ELF-1 (cell line): ENCODE measurements at places on chromosomes 6 and 20.
A peak's percentile ranks its signal among the peaks of the same experiment; 100 is the strongest.

- no peak for DNase-seq
Measured at GRCh38 chr6:114049367-114049966, 78.5 kb upstream of the HDAC2 start.

DNA sequence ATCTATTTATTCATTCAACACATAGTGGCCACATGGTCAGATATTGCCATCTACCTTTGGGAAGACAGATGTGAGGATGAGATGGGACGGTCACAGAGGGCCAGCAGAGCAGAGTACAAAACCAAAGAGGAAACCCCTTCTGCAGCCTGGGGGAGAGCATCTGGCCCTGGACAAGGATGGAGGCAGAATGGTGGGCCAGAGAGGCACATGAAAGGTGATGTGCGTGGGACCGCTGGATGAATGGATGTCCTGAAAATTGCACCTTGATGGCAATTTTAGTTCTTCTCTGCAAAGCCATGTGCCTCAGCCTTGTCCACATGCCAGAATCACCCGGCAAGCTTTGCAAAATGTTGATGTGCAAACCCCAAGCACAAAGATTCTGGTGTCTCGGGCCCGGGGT lies 77.4 kb upstream of the CD93 start:
- no peak for DNase-seq

DNA sequence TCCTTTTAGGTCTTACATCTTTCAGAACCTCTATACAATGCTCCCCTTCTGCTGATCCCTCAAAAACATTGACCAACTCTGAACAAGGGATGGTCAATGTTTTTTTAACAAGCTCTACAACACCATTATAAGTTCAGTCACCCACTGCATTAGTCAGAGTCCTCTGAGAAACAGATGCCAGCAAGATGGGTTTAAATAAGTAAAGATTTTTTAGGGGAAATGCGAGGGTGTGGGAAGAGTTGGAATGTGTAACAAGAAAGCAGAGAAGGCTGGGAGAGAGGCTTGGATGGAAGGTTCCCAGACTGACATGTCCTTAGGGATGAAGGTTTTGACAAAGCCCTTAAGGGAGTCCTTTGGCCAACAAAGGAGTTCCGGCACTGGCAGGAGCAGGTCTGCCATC lies 478.3 kb downstream of the FRK start:
- no peak for DNase-seq

GRCh38 chr20:63579017-63579694 lies 5.1 kb upstream of the HELZ2 start:
- DNase-seq: no peak

DNA sequence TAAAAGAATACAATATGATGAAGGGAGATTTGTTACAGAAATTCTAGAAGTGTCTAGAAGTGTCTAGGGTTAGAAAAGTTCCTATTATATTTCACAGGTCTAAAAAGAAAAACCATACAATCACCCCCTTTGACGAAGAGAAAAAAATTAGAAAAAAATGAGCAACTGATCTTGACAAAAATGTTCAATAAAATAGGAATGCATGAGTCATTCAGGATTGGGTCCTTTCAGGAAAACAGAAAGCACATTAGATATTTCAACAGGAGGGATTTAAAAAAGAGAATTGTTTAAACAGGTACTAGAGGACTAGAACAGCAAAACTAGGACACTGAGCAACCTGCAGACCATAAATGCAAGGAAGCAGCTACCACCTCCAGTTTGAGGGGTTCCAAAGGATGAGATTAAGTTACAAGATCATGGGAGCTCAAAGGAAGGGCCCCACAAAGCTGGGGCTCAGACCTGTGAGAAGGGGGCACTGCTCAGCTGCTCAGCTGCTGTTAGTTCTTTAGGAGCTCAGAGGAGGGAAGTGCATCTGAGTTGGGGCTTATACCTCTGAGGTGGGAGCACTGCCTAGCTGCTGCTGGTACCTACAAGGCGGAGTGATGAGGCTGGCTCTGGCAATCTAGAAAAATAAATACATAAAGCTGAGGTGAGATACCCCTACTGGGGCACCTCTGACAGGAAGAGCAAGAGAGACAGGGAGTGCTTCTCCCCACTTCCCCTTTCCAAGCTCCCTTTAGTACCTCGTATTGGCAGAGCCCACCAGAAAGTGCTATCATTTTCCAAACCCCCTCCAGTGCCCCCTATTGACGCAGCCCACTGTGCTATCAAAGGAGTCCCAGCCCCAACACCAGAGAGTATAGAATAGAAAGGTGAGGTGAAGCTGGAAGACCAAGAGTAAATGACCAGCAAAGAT lies 27.1 kb upstream of the BEND6 start:
- no peak for DNase-seq

GRCh38 chr20:62617711-62618483 lies 24.4 kb upstream of the SLCO4A1 start:
- peak; percentile 21 for DNase-seq

- peak; percentile 94 for DNase-seq
Measured at GRCh38 chr6:27312146-27312949, at the start of gene POM121L2. Gene POM121L2, minus strand, starts transcription at chr6:27312273. Its CDS starts 103 bp downstream, at chr6:27312170.

GRCh38 chr6:104957301-104958177 lies 632 bp downstream of the LIN28B start:
- peak; percentile 71 for DNase-seq

DNA sequence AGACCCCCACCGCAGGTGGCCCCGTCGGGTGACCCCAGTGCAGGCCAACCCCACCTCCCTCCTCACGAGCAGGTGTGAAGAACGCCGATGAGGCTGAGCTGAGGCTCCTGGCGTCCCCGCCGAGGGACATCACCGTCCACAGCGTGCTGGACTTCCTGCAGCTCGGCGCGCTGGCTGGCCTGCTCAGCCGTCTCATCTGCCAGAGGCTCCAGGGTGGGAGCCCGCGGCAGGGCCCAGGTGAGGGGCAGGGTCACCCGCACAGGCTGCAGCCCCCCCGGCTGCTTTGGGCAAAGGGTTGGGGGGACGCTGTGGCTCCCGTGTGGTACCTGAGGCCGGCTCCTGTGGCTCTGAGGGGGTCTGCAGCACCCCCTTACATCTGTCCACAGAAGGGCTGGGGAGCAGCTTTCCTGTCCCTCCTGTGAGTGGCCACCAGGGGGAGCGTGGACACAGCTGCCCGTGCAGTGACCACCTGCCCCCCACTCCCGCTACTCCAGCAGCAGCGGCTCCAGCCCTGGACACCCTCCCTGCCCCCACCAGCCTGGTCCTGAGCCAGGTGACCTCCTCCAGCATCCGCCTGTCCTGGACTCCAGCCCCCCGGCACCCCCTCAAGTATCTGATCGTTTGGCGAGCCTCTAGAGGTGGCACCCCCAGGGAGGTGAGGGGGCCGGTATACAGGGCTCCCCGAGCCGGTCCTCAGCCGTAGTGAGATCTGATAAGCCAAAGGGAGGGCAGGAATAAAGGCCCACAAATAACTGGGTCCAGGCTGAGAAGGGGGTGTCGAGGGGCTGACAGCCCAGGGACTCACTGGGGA lies 16.5 kb downstream of the COL20A1 start:
- DNase-seq: peak; percentile 66

- DNase-seq: no peak
Measured at GRCh38 chr6:111992851-111993250, 61.1 kb upstream of the CCN6 start.

DNA sequence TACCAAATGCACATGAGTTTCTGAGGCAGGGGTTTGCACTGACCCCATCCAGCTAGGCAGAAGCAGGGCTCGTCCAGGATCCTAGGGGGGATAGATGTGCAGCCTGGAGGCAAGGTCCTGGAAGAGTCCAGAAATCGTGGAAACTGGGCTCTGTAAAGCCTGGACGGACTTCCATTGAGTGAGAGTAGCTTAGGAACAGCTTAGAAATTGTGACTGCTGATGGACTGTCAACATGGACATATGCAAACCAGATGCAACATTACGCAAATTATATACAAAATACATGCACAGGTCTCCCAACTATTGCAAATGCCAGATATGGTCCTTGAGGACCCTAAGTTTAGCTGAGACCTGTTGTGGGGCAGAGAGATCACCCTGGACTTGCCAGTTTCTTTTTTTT lies 4.8 kb upstream of the EMILIN3 start:
- DNase-seq: no peak

DNA sequence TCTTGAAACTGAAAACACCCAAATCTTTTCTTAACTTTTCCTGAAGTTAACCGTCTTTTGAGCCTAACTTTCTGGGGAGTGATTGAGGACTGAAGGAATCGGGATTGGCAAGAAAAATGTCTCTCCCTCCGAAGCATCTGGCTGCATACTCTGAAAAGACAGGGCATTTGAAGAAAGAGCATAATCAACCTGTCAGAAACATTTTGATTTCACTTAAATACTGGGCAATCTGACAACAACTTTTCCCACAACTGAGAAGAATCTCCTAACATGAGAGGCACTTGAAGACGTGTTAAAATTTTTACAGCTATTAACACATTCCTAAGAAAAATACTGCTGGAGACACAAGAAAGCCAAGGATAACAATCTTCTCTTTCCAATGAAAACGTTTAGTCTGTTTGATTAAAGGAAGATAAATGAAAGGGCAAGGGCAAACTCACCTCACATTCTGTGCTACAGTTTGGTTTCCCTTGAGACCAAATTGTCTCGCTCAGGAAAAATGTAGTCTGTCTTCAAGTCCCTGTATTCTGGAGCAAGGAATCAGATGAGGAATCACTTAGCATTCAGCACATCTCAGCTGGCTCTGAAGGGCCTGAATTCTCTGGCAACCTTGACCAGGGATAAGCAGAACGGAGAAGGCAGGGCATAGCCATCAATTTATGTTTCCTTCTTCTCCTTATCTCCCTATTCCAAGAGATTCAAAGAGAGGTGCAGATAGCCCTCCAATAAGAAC lies 76.1 kb downstream of the TBX18 start:
- DNase-seq: no peak

GRCh38 chr20:32231847-32232246 lies 24.2 kb downstream of the POFUT1 start:
- no peak for DNase-seq

DNA sequence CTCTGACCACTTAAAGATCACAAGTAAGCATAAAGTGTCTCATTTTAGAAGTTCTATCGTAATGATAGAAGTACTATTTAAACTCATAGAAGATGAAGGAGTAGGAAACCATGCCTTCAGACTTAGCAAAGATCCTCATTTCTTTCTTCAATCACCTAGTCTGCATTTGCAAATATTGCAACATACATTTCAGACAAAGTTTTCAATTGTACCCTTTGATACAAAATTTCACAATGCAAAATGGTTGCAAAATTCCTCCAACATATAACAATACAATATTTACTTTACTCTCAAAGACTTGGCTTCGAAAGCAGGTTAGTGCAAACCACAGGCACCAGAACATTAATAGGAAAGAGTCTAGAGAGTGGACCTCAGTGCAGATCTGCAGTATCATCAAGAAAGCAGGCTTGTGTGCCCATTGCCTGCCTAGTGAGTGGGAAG lies 16.1 kb upstream of the ROS1 start:
- no peak for DNase-seq

DNA sequence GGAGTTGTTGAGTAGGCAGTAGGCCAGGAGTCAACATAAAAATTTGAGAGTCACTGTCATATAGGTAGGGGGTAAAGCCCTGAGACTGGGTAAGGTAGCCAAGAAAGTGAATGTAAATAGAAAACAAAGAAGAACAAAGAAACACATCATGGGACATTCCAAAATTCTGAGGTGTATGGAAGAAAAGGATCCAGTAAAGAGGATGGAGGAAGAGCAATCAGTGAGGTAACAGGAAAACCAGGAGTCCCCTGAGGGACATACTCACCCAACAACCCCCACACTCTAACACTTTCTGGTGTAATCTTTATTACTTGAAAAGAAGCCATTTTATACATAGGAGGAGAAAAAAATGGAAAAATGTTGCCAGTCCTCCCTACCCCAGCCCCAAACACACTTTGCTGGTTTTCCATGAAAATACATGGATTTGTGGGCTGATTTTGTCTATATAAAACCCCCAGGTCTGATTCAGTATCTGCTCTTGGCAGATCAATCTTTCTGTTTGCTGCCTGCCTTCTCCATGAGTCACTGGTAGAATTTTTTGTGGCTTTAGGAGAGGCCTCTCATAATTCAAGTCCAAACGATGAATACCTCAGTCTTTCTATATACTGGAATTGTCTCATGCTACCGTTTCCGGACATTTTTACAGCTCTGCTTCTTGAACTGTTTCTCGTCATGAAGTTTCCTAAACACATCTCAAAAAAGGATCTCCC lies 271.4 kb upstream of the MAN1A1 start:
- no peak for DNase-seq

DNA sequence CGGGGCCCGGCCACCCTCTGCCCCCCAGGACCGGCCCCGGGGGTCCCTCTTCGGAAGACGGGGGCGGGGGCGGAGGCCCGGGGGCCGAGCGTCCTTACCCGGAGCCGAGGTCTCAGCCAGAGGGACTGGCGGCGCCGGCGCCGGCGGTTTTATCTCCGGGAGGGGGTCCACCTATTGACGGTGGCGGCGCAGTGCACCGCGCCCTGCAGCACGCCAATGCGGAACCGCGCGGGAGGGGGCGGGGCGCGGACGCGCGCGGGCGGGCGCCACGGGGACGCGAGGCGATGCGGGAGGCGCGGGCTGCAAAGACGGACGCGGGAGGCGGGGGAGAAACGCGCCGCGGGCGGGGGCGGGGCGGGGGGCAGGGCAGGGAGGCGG lies at the start of gene EEF1A2:
EEF1A2 (minus strand) TSS at position 124 of the 378 bp plus-strand sequence. CDS start 1,320 bp downstream, outside the sequence.
- DNase-seq: no peak

DNA sequence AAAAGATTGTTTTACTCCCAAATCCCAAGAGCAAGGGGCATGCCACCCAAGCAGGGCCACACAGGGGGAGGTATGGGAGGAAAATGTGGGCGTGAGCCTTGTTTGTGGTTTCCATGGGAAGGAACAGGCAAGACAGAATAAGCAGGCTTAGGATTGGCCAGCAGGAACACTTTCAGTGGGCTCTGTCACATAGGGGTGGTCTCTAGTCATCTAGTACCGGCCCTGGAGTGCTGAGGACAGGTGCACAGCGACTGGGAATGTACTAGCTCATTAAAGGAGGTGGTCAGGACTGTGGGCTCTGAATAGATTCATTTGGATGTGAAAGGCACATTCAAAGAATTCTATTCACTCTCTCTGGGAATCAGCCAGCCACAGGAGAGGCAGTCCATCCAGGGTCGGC lies 175.6 kb downstream of the TBC1D7 start:
- DNase-seq: peak; percentile 28

- no peak for DNase-seq
Measured at GRCh38 chr20:48278961-48279481, 493.7 kb upstream of the SULF2 start.

GRCh38 chr6:51814418-51814817 lies 273.0 kb downstream of the PKHD1 start:
- DNase-seq: peak; percentile 68

DNA sequence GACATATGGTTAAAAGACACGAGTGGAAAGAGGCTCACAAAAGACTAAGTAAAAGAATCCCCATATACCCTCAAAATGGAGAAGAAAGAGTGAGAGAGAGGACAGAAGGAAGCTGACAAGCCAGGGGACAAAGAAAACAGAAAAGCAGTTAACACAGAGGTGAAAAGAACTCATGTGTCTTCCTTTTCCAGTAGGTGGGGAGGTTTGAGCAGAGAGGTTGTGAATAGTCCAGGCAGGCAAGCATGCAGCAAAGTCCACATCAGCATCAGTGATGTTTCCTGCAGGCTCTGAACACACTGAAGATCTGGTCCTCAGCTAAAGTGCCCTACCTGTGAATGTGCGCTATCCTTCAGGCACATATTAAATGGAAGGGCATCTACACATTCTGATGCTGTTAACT lies 196.5 kb upstream of the IRAK1BP1 start:
- peak; percentile 2 for DNase-seq
